ENCODE measurements at places on chromosomes 6 and 20.
A peak's percentile ranks its signal among the peaks of the same experiment; 100 is the strongest.

DNA sequence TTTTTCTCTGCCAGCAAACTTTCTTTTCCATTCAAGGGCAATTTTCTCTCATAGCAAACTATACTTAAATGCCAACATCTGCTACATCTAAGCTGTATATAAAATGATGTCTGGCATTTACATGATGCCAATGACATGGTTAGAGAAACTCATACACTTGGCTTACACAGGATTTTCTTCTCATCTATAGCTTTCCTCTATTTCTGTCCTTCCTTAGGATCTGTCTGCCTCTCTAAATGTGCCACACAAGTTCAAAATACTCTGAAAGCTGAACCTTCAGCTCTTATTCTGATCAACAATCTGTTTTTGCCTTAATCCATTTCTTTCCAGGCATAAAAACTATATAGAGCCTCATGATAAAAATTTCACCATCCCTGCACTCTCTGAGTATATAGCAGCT, 290.9 kb upstream of the RNF217 start:
- DNase-seq = no peak

GRCh38 chr6:88368071-88368787, 202.1 kb upstream of the CNR1 start:
- DNase-seq = no peak

- DNase-seq = no peak
Observed at GRCh38 chr6:163630572-163630971, 216.1 kb downstream of the QKI start.

- no peak for DNase-seq
Observed at GRCh38 chr6:41170547-41171160, 7.7 kb upstream of the TREM2 start.

DNA sequence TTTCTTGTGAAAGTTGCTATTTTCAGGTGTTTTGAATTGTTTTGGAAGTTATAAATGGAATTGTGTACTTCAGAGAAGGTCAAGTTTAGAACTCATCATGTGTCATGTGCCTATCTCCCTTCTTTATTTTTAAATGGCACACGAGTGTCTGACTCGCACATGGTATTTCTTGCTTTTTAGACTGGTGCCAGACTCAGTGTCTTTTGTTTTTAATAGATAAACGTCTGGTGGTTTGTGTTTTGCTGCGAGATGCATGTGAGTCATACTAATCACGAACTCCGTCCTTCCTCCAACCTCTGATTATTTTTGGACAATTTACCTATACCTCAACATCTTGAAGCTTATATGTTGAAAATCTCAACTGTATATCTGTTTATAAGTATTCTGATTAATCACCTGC, 292.1 kb downstream of the CDKAL1 start:
- DNase-seq = no peak

- DNase-seq = no peak
Observed at GRCh38 chr6:45707176-45707575, 308.5 kb downstream of the CLIC5 start.

DNA sequence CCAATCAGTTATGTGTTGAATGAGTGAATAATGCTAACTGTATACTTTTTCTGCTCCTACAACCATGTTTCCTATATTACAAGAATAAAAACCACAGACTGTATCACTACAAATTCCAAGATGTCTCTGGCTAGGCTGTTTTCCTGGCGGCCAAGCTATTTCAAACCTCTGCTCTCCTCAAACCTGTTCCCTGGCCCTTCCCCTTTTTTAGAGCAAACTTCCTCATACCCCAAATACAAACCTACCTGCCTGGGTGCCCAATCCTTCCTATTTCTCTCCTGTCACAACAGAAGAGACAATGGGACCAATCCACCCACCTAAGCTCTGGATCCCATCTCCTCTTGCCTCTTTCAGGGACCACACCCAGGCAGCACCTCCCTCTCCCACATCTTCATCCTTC, 7.5 kb downstream of the TOMM34 start:
- DNase-seq = no peak

GRCh38 chr6:144601221-144601620, 316.1 kb downstream of the UTRN start:
- no peak for DNase-seq

DNA sequence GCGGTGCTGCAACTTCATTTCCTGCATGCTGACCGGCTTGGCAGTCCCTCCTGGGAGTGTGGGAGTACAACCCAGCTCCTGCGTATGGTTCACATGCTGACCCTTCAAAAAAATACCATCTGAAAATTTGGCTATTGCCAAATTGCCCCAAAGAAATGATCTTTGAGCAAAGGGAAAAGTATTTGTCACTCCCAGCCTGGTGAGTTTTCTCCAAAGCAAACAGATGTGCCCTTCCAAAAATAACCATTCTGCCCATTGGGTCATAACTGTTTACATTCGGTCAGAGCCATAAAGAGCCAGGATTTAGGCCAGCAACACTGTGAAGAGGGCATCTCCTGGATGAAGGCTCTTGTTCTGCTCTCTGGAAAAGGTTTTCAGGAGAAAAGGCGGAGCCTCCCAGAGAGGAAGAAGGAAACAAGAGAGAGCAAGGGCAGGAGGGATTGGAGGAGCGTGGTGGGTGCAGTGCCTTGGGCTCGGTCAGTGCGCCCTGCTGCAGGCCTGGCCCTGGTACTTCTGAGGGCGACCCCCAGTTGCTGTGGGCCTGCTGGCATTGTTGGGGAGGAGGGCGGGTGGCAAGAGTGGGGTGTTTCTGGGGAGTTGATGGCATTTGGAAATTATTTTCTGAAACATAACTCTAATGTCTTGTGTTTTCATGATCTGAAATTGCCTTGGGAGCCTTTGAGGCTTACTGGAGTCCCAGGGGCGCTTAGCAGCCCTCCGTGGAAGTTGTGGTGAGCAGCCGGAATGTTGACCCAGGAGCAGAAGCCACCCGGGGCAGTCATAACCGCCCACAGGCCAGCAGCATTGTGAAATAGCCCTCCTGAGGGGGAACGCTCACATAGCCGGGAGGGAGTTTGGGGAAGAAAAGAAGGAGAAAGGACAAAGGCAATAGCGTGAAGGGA, 248.4 kb downstream of the MYLK4 start:
- no peak for DNase-seq

GRCh38 chr6:53251033-53251672, 97.6 kb downstream of the ELOVL5 start:
- no peak for DNase-seq

- no peak for DNase-seq
Observed at GRCh38 chr20:15287329-15287728, 949.9 kb upstream of the FLRT3 start.

- DNase-seq = no peak
Observed at GRCh38 chr6:113381959-113382358, 475.2 kb upstream of the MARCKS start.

- DNase-seq = no peak
Observed at GRCh38 chr6:6656287-6656686, 67.8 kb downstream of the LY86 start.

DNA sequence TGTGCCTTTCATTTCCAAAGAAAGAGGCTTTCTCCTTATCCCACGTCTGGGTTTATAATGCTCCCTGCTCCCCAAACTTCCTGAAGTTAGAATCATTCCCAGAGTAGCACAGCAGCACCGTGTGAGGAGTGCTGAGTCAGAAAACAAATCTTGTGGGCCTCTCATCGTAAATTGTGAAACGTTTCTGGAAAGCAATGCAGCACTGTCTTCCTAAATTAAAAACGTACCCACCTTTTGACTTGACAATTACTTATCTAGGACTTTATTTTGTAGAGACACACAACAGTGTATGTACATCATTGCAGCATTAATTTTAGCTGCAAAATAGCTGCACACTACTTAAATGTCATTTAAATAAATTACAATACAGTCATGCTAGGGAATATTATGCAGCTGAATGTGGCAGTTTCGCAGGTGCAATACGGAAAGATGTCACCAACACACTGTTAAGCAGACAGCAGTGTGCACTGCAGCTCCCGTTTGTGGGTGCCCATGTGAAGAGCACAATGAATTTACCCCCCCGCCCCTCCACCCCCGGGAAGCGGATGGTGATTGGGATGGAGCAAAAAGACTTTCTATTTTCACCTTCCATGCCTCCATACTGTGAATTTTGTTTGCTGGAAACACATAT, 30.8 kb downstream of the RRBP1 start:
- no peak for DNase-seq

GRCh38 chr6:40623932-40624331, 36.8 kb upstream of the LRFN2 start:
- no peak for DNase-seq

GRCh38 chr6:22580337-22580736, 11.0 kb downstream of the HDGFL1 start:
- no peak for DNase-seq

GRCh38 chr6:82337688-82338257, 25.8 kb upstream of the TPBG start:
- DNase-seq = no peak

GRCh38 chr6:80282913-80283554, 176.6 kb downstream of the BCKDHB start:
- DNase-seq = no peak

DNA sequence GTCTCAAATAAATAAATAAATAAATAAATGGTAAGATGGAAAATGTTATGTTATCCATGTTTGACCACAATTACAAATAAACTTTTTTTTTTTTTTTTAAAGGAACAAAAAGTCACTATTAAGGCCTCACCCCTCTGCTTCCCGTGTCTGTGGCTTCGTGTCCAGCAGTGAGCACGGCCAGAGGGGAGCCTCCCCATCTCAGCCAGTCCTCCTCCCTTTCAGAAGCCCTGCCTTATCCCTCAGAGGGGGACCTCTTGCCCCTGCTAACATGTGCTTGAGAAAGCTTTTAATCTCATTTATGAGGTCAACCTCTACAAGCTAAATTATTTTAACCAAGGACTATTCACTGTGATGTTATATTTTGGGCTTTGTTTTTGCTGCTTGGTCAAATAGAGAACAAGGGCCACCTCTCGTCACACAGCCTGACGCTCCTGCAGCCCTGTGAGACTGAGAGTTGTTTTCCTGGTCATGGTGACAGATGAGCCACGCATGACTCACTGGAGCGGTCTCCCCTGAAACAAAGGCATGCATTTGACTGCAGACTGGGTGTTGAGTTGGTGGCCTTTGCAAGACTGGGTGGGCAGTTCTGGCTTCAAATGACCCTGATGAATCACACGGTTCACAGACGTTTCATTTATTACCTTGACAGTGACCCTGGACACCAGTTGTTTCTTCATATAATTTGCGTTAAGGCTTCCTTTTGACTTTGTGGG, 131.8 kb downstream of the TIAM2 start:
- no peak for DNase-seq

- DNase-seq = peak; percentile 66
Observed at GRCh38 chr6:13814176-13814937, at the start of gene MCUR1. MCUR1 (minus strand) TSS chr6:13814557; CDS start chr6:13814429, 128 bp downstream.

GRCh38 chr6:2827142-2827541, 14.5 kb downstream of the SERPINB1 start:
- no peak for DNase-seq

DNA sequence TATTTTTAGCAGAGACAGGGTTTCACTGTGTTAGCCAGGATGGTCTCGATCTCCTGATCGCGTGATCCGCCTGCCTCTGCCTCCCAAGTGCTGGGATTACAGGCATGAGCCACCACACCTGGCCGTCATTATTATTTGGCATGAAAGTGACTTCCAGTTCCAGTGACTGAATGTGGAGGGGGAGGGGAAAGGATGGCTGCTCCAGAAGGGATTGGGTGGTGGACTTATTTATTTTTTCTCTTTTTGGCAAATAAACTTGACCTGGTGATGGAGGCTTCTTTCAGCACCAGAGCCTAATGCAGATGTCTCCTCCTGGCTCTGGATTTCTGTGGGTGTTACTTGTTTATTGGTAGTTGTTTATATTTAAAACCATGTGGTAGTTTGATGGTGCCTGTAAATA, 16.9 kb upstream of the SLC22A23 start:
- DNase-seq = no peak

- DNase-seq = no peak
Observed at GRCh38 chr6:158191032-158191431, 22.9 kb downstream of the GTF2H5 start.

DNA sequence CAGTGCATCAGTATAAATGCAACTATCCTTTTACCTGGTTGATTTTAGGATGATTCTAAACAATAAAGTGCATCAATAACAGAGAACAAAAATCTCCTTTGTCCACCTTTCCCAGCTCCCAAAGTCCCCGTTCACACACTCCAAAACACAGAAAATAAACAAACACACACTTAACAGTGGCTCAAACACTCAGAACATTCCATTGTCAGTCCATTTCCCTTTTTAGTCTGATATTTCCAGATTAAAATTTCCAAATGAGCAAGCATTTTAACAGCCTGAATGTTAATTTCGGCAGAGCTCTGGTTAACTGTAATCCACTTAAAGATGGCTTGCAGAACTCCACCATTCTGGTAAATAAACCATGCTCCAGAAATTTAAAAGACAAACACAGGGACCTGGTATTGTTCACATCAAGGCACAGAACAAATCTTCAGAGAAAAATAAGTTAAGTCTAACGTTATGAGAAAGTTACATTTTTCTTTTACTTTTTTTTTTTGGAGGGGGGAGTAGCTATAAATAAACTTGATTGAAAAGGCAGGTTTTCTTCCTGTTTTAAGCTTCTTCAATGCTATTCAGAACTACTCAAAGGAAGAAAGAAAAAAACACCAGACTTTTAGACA, 100.8 kb downstream of the DST start:
- DNase-seq = no peak

- DNase-seq = no peak
Observed at GRCh38 chr20:32535316-32535952, 49.7 kb downstream of the NOL4L start.

- no peak for DNase-seq
Observed at GRCh38 chr6:135852746-135853145, 1.2 kb downstream of the PDE7B start.

DNA sequence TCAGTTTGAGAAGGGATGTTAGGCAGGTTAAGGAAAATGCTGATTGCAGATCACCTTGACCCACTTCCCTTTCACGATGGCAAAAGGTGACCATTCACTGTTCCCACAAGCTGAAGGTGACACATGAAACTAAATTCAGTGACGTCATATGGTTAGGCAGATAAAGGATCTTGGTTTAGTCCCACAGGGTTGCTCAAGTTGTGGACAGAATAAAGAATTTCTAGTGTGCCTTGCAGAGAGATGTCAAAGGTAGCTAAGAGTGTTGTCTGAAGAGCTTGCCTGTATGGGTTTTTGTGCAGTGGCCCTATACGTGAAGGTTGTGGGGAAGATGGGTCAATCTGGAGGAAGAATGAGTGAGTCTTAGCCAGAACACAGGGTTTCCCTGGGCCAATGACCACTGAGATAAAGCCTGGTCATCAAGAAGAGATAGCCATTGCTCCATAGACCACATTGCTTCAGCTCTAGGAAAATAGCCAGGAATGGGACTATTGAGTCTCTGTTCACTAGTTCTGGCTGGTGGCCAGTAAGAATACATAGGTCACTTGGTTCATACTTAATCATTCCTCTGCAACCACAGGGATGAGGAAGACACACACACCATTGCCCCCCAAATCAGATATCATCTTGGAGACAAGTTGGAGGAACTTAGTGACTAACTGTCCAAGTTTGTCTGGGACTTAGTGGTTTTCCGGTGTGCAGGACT, 148.5 kb upstream of the ATXN1 start:
- DNase-seq = no peak
